SK-N-DZ (cell line): ENCODE measurements at places on chromosomes 4 and X.

DNA sequence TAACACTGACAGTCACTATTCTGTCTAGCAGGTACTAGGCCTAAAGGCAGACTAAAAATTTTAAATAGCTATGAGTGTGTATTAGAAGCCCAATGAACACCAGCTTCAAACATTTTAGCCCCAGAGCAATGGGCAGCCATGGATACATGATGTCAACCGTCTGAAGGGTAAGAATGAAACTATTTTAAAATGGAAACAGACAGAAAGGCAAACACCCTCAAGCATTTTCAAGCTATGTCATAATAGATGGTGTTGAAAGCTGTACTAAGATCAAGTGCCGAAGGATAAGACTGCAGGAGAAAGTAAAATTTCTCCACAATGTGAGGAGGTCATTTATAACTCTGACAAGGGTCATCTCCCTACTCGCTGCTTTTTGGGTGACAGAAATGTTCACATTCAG, 225.0 kb downstream of the COL25A1 start:
- no peak for DNase-seq

GRCh38 chr4:42148425-42148824, 4.0 kb downstream of the BEND4 start:
- no peak for DNase-seq

DNA sequence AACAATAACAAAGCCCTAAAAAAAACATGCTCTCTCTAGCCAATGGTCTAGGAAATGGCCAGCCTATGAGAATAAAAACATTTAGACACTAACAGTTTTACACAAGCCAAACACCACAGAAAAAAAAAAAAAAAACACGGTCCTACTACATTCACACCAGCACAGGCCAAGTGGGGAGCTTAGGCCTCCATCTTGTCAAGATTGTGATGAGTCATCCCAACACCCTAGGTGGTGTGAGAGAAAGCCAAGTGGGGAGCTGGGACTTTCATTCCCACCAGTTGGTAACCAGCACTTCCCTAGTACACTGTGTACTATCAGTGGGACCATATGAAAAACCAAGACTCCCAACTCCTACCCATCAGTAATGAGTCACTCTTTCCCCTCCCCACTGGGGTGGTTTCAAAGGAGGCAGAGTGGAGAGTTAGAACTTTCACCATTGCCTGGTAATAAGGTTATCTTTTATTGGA, 95.6 kb downstream of the ADAMTS3 start:
- DNase-seq: no peak

DNA sequence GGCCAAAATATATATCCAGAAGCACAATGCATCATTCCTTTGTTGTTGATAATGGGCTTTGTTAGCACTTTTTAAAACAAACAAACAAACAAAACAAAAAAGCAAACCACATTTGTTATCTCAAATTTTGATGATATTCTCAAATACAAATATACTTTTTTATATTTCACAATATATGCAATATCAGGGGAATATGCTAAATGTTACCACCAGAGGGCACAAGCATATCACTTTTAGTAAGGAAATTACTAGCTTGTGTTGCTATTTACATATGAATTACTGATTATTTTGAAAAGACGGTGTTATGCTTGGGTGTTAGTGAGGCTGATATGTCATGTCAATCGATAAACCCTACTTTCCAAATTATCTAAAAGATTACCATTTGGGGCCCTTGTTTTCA, 29.1 kb downstream of the RIPPLY1 start:
- DNase-seq: peak; percentile 5

DNA sequence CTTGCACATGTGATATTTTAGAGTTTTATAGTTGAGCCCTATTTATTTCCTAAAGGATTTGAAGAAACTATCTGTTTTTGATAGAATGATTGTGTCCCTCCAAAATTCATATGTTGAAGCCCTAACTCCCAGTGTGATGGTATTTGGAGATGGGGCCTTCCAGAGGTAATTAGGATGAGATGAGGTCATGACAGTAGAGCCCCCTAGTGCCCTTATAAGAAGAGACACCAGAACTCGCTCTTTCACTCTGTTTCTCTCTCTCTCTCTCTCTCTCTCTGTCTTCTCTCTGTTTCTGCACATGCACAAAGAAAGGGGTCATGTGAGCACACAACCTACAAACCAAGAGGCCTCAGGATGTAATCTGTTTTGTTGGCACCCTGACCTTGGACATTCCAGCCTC, 921.9 kb upstream of the DIAPH2 start:
- DNase-seq: no peak

DNA sequence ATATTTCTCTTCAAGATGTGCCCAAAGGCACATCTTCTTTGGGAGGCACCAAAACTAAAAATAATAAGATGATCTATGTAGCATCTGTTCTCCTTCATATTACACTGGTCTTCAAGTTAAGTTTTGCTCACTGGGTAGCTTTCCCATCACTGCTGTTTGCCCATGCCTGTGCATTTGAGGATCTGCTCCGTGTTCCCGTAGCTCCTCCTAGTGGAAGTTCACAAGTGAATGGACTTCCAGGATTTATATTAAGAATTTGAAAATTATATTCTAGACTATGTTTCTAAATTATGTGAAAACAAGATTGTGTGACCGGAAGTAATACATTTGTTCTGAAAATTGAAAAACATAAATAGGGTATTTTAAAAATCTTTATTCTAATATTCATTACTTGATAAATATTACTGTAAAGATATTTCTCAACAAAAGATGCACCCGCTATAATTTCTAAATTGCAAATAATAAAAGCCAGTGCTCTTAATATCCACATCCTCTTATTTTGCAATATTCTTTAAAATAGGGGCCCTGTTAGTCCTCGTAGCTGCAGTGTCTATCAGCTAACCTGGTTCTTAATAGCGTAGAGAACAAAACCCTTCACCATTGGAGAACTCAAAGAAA, 147.7 kb downstream of the RBM46 start:
- DNase-seq: peak; percentile 1

GRCh38 chrX:10070714-10071436, 85.9 kb upstream of the CLCN4 start:
- no peak for DNase-seq

DNA sequence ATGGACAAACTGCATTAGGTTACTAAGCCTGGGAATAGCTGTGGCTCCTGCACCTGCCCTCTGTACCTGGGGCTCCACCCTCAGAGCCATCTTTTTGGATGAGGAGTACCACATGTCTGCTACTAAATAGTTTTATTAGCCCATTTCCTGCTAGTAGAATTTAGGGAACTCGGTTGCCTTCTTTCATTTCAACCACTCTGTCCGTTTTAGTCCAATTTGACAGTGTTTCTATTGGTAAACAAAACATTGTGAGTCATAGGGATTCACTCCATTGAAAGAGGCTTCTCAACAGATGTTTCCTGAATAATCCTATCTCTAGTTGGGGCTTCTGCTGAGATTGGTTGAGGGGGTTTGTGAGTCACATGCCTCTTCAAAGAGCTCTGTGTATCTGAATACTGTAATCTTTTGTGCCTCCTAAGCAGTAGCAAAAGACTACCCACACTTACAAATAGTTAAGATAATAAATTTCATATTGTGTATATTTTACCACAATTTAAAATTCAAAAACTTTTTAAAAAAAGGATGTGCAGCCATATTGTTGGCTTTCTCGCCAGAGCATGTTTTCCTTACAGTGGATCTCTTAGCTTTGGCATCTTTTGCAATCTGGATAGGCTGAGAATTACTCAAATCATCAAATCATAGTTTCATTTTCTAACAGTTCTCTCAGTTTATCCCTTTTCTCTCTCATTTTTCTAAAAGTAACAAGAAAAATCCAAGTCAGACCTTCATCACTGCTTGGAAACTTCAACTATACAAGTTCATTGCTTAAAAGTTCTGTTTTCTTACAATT, 9.9 kb downstream of the FAM200B start:
- no peak for DNase-seq

DNA sequence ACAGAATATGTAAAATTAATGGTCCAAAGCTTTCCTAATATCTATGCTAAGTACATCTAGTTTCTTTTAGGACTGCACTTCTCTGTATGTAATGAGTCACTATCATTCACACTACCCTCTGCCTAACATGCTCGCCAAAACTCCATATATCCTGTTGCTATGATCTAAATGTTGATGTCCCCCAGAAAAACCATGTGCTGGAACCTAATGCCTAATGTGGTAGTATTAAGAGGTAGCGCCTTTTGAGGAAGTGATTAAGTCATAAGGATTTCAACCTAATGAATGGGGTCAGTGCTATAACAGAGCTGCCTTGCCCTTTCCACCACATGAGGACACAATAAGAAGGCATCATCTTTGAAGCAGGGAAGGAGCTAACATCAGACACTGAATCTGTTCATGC, 34.9 kb upstream of the NFKB1 start:
- no peak for DNase-seq

- peak; percentile 2 for DNase-seq
These were observed 56.9 kb downstream of the SMAD1 start for GRCh38 chr4:145538596-145538995.

- DNase-seq: peak; percentile 24
These were observed 83.4 kb upstream of the MID1IP1 start for GRCh38 chrX:38717871-38718270.

- no peak for DNase-seq
These were observed 30.5 kb upstream of the LIMCH1 start for GRCh38 chr4:41507291-41507947.

DNA sequence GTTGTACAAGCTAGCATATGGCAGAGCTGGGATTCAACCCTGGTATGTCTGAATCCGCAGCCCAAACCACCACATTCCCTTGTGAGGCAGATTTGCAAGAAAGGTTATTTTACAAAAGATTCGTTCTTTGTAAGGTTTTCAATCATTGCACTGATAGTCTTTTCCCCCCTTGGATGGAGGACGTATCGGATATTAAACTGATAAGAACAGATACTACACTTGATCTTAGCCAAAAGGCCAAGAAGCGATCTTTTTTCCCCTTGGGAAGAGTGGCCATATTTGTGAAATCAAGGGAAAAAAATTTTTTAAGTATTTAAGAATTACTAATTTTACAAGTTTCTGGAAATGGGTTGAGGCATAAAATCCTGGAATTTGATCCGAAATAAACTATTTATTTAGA, 34.4 kb upstream of the MSMO1 start:
- DNase-seq: no peak

DNA sequence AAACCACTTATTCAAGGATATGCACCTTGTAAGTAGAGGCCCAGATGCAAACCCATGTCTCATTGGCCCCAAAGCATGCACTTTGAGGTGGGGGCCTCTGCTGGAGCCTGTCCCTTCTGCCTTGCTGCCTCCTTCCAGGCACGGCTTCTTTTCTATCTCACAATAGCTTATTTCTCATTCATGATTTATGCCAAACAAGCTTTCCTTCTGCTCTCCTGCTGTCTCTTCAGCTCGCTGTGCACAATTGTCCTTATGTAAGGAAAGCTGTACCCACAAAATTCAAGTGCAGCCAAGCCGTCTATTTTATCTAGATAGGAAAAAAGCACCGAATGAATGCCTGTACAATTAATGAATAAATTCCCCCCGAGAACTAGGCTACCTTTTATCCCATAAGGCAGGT, 124.8 kb upstream of the PACRGL start:
- no peak for DNase-seq

GRCh38 chrX:49101629-49101984, 21.9 kb upstream of the WDR45 start:
- DNase-seq: no peak

DNA sequence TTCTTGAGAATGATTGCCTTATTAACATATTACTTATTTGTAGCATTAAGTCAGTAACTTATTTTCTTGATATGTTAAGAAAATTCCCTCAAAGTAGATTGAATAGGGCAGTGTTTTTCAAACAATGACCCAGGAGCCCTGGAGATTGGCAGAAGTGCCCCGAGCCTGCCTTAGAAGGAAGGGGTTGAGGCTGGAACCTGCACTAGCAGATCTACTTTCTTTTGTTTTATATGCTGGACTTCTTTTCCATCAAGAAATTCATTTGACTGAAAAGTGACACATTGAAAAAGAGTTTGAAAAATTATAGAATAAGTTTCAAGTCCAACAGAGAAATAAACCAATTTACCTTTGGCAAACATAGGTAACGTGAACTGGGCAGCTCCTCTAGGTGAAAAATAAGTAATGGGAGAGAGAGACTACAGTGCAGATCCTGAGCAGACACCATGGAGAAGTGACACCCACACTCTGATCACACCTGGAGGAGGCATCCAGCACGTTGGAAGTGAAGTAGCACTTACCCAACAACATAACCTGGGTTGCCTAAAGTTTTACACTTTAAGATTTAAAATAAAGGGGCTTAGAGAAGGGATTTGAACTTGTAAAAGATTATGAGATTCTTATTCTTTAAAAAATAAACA, 18.6 kb downstream of the ARSJ start:
- DNase-seq: no peak

DNA sequence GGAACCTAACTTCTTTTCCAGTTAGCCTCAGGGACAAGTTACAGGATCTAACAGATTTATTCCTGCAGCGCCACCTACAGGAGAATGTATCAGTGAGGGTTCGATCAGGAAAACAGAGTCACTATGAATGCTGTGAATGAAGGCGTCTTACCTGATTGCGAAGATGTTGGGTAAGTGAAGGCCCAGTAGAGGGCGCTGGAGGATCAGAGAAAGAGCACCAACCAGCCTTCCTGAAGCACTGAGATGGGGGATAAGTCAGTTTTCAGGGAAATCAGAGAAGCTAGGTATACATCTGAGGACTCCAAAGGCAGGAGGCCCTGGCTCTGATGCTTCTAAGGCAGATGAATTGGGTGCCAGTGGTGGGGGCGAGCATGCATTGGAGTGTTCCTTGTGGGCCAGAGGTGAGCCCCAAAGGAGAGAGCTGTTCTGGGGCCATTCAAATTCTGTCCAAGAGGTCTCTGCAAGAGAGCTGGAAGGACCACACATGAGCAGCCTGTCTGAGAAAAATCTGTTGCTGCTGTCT, 169.9 kb upstream of the AADAT start:
- DNase-seq: peak; percentile 90

DNA sequence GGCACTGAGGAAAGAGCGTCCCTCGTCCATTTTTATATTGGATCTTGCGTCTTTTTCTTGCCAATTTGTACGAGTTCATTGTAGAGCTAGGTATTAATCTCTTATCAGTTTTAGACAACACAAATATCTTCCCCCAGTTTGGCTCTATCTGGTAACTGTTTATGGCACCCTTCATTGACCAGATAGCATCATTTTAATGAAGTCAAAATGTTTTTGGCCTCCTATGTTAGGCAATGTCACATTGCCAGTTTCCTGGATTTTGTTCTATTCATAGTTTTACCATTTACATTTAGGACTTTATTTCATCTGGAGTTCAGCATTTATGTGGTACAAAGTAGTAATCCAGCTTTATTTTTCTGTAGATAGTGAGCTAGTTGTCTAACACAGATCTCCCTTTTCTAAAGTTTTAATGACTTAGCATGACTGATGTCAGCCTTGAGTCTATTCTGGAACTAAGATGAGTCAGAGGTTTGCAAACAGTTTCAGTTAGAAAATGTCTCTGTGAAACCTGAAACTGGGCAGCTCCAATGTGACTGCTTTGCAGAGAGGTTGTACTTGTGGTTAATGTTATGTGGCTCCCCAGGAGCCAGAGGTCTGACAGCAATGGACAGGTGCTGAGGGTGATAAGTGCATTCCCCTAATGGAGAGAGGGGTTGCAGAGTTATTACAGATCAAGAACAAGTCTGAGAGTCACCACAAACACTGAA, 5.3 kb upstream of the STBD1 start:
- DNase-seq: no peak
